Neural crest cell (in vitro differentiated cells): ENCODE measurements at places on chromosomes 6 and 20.
A peak's percentile ranks its signal among the peaks of the same experiment; 100 is the strongest.

GRCh38 chr6:54191461-54191860 lies 80.2 kb downstream of the MLIP start:
- H3K4me3 ChIP-seq = no peak overlapping the region
- no peak for DNase-seq
- H3K36me3 ChIP-seq = no peaks in the 10 kb centered on the region
- H3K27ac ChIP-seq = no peak overlapping the region
- peaks cover 15% of the 10 kb centered on the region for H3K4me1 ChIP-seq

- no peaks in the 10 kb centered on the region for H3K27me3 ChIP-seq
- H3K4me3 ChIP-seq = no peak overlapping the region
- no peak overlapping the region for H3K27ac ChIP-seq
- no peaks in the 10 kb centered on the region for H3K4me1 ChIP-seq
- no peak for DNase-seq
These were observed 56.1 kb downstream of the FIG4 start for GRCh38 chr6:109747221-109747620.

DNA sequence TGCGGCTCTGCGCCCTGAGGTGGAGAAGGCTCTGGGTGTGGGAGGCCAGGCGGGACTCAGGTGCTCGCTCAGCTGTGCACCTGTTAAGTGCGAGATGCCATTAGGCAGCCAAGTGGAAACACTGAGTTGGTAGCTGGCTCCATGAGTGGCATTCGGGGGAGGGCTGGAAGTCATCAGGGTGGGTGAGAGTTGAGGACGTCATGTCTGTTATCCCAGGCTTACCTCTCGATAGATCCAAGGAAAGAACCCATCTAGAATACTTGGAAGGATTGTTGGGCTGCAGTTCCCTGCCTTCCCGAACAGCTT lies 41.3 kb downstream of the TAF8 start:
- peak overlapping the region; percentile 16 for H3K27ac ChIP-seq
- DNase-seq = no peak
- no peaks in the 10 kb centered on the region for H3K27me3 ChIP-seq
- H3K4me1 ChIP-seq = no peaks in the 10 kb centered on the region
- H3K4me3 ChIP-seq = no peak overlapping the region

- H3K36me3 ChIP-seq = no peaks in the 10 kb centered on the region
- no peak overlapping the region for H3K27ac ChIP-seq
- H3K27me3 ChIP-seq = no peaks in the 10 kb centered on the region
- H3K4me3 ChIP-seq = no peak overlapping the region
These were observed 196.0 kb downstream of the MYLK4 start for GRCh38 chr6:2554651-2555260.

- peaks cover 52% of the 10 kb centered on the region for H3K4me1 ChIP-seq
- H3K27me3 ChIP-seq = no peaks in the 10 kb centered on the region
- peaks cover 2% of the 10 kb centered on the region for H3K36me3 ChIP-seq
- DNase-seq = no peak
- H3K4me3 ChIP-seq = no peak overlapping the region
These were observed 144.0 kb downstream of the PRL start for GRCh38 chr6:22152841-22153240.

- H3K27me3 ChIP-seq = no peaks in the 10 kb centered on the region
- DNase-seq = no peak
- H3K4me3 ChIP-seq = no peak overlapping the region
- H3K4me1 ChIP-seq = peaks cover 20% of the 10 kb centered on the region
- H3K36me3 ChIP-seq = peaks cover 7% of the 10 kb centered on the region
These were observed 106.0 kb downstream of the FOXO3 start for GRCh38 chr6:108666656-108667260.
